ENCODE measurements at places on chromosomes 12 and 14.

GRCh38 chr12:121086781-121087295 lies 45.8 kb upstream of the P2RX7 start:
- DNase-seq, result no peak

DNA sequence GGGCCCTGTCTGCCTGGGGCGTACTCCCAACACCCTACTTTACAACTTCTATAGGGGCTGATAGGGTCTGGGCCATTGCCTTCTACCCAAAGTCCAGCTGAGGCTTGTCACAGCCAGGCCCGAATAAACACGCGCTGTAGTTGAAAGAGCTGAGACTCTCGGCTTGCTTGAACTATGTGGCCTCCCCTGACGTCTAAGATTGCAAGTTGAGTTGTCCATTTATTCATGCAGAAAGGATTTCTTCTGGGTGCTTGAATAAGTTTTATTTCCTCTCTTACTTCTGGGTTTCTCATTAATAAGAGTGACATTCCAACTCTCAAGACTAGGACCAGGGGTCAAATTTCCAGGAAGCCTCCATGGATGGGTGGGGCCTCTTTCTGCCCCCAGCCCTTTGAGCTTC lies 74.4 kb upstream of the VRK1 start:
- DNase-seq, result no peak

- no peak for DNase-seq
These were observed 27.0 kb downstream of the LRCOL1 start for GRCh38 chr12:132583411-132583710.

GRCh38 chr14:90553921-90554336 lies 157.1 kb downstream of the CALM1 start:
- DNase-seq, result no peak

DNA sequence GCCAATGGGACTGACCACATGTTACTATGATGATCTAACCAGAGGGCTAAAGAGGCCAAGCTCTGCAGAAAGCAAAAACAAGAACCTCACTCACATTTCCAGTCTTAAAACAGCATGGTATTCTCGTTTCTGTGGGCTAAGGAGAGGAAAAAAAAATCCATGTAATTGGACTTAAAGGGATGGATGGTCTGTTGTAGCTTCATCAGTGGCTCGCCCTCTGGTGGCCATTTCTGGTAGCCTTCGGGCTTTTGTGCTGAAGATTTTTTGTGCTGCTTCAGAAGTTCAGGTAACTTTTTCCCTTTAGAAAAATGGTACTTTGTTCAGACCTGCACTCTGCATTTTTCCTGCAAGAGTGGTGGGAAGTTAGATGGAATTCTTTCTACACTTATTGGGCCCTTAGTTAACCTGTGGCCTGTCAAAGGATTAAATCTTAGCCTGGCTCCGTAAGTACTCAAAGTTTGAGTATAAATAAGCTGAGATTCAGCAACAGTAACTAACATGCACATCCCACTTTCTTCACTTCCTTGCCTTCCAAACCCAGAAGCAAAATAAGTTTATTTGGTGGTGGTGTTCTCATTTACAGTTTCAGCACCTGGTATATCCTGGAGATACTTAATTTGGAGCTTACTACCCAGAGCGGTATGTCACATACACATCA lies 22.3 kb downstream of the DCAF4 start:
- peak; percentile 57 for DNase-seq

DNA sequence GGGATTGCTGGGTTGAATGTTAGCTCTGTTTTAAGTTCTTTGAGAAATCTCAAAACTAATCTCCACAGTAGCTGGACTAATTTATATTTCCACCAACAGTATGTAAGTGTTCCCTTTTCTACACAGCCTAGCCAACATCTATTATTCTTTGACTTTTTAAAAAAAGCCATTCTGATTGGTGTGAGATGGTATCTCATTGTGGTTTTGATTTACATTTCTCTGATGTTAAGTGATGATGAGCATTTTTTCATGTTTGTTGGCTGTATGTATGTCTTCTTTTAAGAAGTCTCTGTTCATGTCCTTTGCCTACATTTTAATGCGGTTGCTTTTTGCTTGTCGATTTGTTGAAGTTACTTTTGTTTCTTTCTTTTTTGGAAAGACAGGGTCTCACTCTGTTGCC lies 301.1 kb upstream of the OR4E1 start:
- DNase-seq, result no peak

DNA sequence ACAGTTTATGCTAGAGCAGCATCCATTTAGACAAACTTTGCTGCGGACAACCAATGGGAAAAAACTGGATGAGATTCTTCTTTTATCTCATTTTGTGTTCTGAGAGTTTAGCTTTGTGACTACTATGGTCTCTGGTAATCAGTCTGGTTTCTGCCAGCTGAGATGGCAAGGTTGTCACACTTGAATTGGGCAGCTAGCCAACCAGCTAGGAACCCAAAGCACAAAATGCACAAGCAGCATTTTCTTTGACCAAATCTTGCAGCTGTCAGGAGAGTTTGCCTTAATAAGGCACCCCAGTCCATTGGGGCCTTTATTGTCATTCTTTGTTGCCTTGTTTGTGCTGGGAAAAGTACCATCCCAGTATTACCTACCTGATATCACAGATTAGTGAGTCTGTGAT lies 34.0 kb upstream of the ETV6 start:
- DNase-seq, result no peak

DNA sequence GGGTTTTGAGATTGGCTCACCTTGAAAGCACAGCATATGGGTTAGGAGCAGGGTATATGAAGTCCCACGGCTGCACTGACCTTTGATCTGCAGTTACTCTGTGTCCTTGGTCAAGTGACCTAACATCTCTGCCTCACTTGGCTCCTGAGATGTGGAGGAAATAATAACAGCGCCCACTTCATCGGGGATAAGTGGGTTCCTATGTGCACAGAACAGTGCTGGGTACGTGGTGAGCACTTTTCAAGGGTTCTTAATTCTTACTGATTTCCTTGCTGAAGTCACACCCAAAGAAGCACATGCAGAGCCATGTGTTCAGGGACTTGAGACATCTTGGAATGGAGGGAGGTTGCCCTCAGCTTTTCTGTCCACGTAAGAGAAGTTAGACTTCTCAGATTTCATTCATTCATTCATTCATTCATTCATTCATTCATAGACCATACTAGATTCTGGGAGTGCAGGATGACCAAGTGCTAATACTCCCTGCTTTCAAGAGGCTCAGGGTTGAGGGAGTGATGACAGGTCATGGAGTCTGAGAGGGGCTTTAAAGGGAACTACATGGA lies 39.4 kb downstream of the ADGRD1 start:
- DNase-seq, result no peak

- no peak for DNase-seq
These were observed 502.2 kb upstream of the USP15 start for GRCh38 chr12:61757831-61758505.

GRCh38 chr14:92750994-92751400 lies 2.6 kb upstream of the LGMN start:
- no peak for DNase-seq

DNA sequence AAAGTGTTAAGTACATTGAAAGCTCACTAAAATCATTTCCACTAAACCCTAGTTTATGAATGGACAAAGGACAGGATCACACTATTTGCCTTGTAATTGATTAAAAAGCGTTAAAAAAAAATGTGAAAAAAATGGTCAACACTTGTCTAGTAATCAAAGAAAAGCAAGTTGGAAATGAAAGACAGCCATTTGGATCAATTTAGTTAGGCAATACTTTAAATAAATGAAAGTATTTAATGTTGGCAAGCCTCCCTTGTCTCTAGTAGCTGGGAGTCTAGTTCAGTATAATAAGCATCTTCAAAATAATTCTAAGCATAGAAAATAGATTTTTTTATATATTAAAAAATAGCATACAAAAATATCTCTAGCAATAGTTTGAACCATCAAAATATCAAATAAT lies 14.2 kb upstream of the CNIH1 start:
- DNase-seq, result no peak

All from effector memory CD8-positive, alpha-beta T cell (primary cell).